PC-3 (cell line): ENCODE measurements at places on chromosomes 6 and 20. TPM values are rescaled to one million over a fixed set of nuclear protein-coding genes. Genes with fewer than 3 reads are reported as not detected.

Gene DNMT3B
- total RNA-seq, result 7.3 and 9.3 TPM in 2 replicates

Gene APCDD1L
- total RNA-seq, result 2.0 and 4.9 TPM in 2 replicates

Gene CPNE5
- 0.29 TPM in 1 of 2 replicates, not detected in the other for total RNA-seq

Gene RCAN2
- total RNA-seq, result not detected in 2 replicates

Gene SNRNP48
- 7.0 and 7.7 TPM in 2 replicates for total RNA-seq

Gene GMDS
- 18.3 and 21.0 TPM in 2 replicates for total RNA-seq

Gene SOBP
- 0.15 and 0.17 TPM in 2 replicates for total RNA-seq

Gene GINS1
- total RNA-seq, result 27.5 and 28.1 TPM in 2 replicates

Gene CYP24A1
- total RNA-seq, result 0.81 and 1.2 TPM in 2 replicates

Gene KIF6
- total RNA-seq, result 0.07 TPM in 1 of 2 replicates, not detected in the other

Gene SASH1
- total RNA-seq, result 9.8 and 10.5 TPM in 2 replicates

DNA sequence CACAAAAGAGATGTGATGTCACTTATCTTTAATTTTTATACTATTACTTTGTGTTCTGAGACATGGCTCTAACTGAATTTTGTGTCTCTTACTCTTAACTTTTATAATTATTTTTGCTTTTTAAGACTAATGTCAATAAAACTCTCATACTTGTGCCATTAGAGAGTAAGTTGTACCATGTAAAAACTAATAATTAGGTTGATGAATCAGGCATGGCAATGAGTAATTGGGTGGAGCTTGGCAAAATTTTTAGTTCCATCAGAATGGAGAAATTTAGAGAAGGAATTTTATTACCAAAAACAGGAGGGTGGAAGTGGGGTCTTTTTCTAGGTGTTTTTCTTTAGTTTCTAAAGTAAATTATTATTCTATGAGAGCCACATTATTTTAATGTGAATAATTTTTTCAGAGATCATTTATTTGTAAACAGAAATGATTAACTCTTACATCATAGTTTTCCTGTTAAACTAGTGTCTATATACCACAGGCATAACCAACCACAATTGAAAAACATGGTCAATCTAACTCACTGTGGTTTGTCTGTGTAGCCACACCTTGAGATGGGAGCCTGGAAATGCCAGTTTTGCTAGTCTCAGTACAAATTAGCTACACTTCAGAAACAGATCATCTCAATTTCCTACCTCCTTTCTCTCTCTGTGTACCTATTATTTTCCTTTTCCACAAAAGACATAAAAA lies 51.8 kb downstream of the ELOVL4 start:
- peak; percentile 79 for DNase-seq

DNA sequence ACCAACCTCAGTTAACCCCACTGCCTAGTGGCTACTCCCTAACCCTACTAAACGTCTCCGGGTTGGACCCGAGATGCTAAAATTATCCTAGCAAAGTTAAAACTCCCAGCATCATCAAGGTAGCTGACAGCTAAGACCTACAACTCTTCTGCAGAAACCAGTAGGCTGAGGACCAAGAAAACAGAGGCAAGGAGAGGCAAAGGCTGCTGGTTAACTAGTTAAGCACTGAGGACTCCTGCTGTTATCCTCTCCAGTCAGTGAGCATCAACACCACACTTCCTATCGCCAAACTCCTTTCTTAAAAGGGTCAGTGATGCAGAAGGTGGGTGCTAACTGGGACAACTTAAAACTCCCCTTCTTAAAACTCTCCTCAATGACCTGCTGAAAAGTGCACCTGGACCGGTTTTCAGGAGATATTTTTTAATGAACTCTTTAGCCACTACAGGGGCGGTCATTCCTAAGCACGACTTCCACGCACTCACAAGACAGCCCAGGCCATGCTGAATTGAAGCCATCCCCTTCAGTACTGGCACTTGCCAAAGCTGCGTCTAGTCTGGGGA lies 1.7 kb downstream of the TRERF1 start:
- DNase-seq, result peak; percentile 22

DNA sequence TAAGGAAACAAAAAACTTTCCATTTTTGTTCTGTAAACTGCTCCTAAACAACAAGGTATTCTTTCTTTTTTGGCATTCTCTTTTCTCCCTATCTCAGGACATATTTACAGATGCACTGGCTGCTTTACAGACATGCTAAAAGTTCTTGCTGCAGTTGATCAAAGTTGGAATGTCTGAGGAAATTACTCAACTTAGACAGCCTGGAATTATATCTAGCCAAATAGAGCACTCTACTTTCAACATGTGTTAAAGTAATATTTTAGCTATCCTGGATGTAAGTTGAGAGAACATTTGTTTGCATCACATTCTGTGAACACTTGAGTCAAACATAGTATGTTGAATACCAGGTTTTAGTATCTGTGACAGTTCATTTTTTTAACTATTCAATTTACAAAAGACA lies 24.8 kb downstream of the TASP1 start:
- no peak for DNase-seq

GRCh38 chr20:59441306-59441705 lies 140.9 kb downstream of the EDN3 start:
- DNase-seq, result no peak

GRCh38 chr6:109920911-109921310 lies 57.2 kb upstream of the GPR6 start:
- DNase-seq, result peak; percentile 31

DNA sequence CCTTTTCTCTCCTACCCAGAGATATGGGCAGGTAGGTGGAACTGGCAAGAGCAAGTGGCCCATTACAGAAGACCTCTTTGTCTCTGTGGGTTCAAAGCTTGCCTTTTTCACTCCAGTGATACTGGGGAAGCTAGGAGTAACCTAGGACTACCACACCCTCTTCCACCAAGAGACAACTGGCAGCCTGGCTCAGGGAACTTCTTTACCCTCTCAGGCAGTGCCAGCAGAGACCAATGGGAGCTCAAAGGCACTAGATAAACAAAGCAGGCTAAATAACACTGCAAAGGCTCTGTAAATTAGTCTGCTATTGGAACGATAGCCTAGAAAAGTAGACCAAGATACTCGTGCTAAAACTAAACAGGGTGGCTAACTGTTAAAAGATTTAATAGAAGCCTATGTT lies 32.1 kb downstream of the ATRN start:
- DNase-seq, result no peak

- DNase-seq, result no peak
Measured at GRCh38 chr20:61859767-61860166, 205.9 kb downstream of the TAF4 start.

GRCh38 chr6:152399399-152399798 lies 237.8 kb downstream of the SYNE1 start:
- DNase-seq, result no peak

- peak; percentile 35 for DNase-seq
Measured at GRCh38 chr20:6533761-6534479, 233.6 kb upstream of the BMP2 start.

DNA sequence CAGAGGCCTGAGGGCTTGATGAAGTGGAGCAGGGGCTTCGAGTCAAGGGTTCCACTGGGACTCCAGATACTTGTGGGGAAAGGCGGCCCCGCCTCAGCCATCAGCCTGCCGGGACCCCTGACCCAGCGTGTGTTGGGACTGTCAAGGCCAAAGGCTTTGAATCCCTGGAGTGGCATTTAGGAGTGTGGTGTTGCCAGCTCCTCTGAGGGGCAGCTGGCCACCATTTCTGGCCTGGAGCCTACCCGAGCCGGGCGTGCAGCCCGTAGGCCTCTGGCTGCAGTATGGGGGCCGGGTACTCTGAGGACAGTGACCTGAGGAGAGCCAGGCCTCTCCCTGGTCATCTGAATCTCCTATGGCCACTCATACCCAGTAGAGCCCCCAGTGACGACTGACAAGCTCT lies 40.0 kb downstream of the RRBP1 start:
- DNase-seq, result no peak

DNA sequence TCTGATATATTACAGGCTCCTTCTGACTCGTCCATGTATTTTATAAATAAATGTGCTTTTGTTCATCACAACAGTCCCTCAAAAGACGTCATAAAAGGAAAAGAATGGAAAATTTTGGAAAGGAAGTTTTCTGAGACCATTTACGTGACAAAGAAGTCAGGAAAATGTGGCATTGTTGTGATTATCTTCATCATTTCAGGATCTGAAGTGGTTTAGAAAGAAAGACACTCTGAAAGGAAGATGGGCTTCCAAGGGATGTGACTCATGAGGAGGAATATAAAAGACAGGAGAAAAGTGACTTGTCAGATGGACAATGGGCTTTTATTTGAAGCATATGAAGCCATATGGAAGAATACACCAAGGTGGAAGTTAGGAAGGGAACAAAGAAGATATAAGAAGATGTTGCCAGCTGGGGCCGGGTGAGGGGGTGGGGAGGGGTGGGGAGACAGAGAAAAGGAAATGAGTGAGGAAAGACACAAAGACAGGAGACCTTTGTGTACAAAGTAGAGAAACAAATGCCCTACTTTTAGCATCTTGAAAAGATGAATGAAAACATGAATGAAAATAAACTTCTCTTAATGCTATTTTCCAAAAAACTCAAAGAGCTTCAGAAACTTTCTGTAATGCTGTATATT lies 190.3 kb upstream of the PREP start:
- peak; percentile 68 for DNase-seq

GRCh38 chr6:94478133-94479005 lies 1059.0 kb upstream of the EPHA7 start:
- no peak for DNase-seq

GRCh38 chr6:30071081-30071818 lies 4.3 kb downstream of the PPP1R11 start:
- no peak for DNase-seq

GRCh38 chr6:138334000-138334399 lies 43.7 kb upstream of the SMIM28 start:
- no peak for DNase-seq
